NCI-H2081 (cell line): ENCODE measurements at places on chromosomes 3 and 15.

DNA sequence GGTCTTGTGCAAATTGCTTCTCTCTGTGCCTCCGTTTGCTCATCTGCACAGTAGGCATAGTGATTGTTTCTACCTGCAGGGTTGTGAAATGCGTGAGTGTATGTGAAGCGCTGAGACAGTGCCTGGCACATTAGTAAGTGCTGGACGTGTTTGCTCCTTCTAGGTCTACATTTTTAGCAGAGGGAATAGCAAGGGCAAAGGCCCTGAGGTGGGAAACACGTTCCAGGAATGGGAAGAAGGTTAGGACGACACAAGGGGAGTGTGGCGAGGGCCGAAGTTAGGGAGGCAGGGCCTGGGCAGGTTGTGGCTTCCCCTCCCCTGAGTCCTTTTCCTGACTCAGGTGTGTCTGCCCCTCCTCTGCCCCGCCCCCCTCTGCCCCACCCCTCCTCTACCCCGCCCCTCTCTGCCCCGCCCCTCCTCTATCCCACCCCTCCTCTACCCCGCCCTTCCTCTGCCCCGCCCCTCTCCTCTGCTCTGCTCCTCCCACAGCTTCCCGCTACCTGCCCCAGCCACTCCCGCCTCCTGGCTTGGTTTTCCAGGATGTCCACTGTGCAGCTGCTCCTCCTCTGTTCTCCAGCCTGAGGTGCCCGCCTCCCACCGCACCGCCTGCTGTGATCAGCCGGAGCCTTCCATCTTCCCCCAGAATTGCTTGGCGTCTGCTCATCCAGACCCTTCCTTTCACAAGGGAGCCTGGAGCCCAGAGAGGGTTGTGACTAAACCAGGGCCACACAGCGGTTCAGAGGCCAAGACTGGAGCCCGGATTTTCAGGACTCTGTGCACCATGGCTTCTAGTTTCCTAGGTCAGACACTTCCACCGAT lies 31.1 kb upstream of the SMAD6 start:
- DNase-seq = peak; percentile 37

GRCh38 chr3:193704431-193704830 lies 111.4 kb downstream of the OPA1 start:
- DNase-seq = no peak

DNA sequence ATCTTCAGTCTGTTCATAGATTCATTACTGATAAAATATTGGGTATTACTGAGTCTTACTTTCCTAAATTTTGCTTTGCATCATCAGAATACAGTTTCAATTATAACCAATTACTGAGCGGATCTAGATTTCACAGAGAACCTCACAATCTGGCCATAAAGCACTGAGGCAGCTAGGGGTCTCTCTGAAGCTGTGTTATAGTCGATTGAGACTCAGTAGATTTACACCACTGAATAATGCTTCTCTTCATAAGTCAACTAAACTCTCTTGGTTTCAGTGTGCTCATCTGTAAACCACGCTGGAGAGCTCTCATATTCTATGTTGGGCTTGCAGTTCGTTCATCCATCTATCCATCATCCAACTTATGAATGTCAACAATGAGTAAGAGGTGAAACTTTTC lies 180.6 kb downstream of the GREM1 start:
- no peak for DNase-seq

GRCh38 chr15:39347453-39347852 lies 233.4 kb upstream of the THBS1 start:
- DNase-seq = no peak

GRCh38 chr15:22240986-22241385 lies 160.7 kb downstream of the OR4M2 start:
- no peak for DNase-seq

- no peak for DNase-seq
Measured at GRCh38 chr15:67897646-67898339, 57.9 kb upstream of the RNU6-1 start.

GRCh38 chr3:179268400-179269051 lies 17.6 kb upstream of the KCNMB3 start:
- DNase-seq = no peak

DNA sequence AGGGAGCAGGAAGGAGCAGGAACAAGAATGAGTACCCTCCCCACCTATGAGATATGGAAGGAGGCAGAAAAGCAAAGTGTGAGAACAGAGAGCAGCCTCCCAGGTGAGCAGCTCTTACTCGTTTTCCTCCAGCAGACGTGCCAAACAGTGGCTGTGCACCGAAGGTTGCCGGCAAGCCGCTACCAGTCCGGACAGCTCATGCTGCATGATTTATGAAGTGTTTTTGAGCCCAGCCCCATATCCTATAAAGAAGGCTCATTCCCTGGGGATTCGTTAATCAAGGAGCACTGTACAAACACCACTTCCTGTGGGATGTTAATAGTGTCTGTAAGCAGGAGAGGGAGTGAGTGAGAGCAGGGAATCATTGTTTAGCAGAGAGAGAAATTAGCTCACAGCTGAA lies 118.3 kb upstream of the FOXB1 start:
- DNase-seq = peak; percentile 87

DNA sequence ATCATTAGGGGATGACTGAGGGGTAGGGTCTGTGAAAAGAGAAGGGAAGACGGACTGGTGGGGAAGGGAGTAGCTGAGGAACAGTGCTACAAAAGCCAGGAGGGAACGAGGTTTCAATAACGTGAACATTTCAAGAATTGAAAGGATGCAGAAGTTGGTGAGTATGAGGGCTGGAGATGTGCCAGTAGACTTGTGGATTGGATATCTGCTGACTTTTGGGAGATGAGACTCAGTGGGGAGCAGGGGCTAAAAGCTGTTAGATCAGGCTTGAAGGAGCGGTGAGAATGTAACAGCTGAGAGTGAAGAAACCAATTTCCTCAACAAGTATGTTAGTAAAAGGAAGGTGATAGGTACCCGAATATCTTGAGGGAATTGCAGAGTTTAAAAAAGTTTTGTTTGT lies 65.2 kb downstream of the GTPBP8 start:
- DNase-seq = no peak

- DNase-seq = no peak
Measured at GRCh38 chr3:64104691-64105111, 81.4 kb upstream of the PSMD6 start.

DNA sequence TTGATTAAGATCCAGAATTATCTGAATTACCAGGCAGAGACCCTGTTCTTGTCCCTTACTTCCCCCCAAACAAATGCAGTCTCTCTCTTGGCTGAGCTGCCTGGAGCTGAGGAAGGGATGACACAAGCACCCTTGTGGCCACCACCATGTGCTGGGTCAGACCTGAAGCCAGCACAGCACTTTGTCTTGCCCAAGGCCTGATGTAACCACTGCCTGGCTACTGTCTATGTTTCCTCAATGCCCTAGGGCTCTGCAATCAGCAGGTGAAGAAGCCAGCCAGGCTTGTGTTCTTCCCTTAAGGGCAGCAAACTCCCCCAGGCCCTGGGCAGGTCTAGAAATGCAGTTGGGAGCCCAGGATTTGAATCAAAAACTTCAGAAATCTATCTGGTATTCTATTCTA lies 15.8 kb upstream of the CASR start:
- DNase-seq = no peak

DNA sequence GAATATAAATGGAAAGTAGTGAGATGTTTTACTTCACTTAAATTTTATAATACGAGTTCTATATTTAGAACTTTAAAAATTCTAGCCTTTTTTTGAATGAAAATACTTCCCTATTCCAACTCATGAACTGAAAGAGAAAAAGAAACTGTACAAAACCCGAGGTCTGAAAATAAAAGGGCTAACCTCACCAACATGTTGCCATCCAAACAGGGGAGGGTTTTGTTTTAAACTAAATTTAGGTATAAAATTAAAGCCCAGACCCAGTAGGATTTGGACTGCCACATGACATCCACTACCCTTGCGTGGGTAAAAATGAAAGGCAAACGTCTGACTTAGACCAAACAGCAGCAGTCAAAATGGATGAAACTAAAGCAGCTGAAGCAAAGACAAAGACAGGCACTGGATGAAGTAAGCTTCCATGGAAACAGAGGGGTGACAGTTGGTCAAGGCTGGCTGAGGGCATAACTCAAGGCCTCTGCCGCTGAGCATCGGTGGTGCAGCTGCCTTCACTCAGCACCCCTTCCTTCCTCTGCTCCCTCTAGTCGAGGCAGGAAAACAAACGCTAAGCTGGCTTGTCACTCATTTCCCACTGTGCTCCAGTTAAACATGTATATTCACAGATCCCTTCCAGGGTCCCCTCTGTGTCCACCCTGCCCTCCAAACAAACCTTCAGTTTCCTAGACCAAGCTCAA lies 58.1 kb downstream of the TM4SF4 start:
- no peak for DNase-seq

DNA sequence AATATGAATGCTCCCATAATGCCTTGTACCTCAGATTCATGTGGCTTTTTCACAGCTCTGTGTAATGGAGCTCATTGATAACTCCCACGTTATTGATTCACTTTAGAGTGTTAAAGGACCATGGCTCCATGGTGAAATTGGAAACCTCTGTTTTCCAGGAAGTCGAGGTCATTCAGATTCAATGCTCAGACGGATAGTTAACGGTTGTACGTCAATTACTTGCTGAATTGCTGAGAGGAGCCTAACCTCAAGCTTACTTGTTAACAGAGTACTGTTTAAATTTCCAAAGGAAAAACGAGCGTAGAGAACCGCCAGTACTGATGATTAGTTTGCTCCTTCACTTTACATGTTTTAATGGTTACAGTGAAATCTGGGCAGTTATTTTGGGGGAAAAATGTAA lies 11.1 kb downstream of the ABHD17C start:
- DNase-seq = peak; percentile 33

GRCh38 chr3:63975723-63976122 lies 47.6 kb downstream of the PSMD6 start:
- no peak for DNase-seq

GRCh38 chr3:190118438-190118837 lies 2.3 kb downstream of the P3H2 start:
- DNase-seq = no peak

GRCh38 chr3:103624271-103624670 lies 1189.5 kb downstream of the ZPLD1 start:
- DNase-seq = no peak

GRCh38 chr3:49714728-49715550 lies 4.5 kb downstream of the AMIGO3 start:
- DNase-seq = no peak

- DNase-seq = no peak
Measured at GRCh38 chr3:117400303-117400702, 690.7 kb downstream of the TUSC7 start.

DNA sequence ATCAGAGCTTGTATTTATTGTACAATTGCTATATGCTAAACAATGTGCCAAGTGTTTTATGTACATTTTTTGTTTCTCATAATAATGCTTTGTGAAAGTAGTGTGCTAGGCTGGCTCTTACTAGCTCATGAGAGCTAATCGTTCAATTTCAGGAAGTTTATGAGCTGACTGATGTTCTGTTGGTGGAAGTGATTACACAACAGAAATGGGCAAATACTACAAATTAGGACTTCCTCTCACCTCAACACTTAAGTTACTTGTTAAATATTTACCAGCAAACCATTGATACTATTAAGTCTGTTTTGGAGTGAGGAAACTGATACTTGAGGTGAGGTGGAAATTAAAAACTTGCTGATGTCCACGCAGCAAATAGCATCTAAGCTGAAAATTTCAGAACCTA lies 32.3 kb downstream of the SLC9C1 start:
- no peak for DNase-seq

DNA sequence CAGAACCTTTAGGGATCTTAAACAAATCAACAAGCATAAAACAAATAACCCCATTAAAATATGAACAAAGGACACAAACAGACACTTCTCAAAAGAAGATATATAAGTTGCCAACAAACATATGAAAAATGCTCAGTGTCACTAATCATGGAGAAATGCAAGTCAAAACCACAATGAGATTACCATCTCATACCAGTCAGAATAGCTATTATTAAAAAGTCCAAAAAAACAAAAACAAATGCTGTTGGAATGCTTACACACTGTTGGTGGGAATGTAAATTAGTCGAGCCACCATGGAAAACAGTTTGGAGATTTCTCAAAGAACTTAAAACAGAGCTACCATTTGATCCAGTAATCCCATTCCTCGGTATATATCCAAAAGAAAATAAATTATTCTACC lies 423.6 kb downstream of the OTOL1 start:
- DNase-seq = no peak

- no peak for DNase-seq
Measured at GRCh38 chr15:38263996-38264395, 11.4 kb downstream of the SPRED1 start.

DNA sequence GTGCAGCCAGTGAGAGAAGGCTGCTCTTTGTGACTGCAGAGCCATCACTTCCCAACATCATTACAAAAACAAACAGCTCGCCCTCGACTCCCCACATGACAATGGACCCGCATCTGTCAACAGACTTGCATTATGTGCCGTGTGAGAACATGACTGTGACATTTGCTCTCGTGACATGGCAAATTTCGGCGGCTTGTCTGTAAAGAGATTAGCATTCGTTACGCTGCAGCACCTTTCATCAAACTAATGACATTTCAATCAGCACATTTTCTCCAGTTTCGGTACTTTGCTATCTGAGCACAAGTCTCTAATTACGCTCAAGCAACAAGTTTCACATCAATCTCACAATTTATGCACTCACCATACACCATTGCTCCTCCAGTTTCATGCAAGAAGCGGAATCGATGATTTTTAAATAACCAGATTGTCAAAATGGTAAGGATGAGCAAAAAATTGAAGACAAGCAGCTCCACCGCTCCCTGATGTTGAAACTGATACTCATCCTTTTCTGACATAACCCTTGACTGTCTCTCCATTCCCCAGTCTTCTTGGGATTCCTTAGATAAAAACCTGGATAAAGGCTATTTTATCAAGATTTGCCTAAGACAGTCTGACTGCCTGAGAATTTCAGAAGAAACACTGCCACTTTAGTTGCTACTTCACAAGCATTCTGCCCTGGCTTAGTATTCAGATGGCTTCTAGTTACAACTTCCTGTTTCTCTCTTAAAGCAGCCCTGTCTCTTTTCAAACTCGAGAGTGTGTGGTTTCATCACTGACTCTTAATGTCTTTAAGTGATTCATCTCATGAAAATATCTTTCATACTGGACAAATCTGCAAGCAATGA lies at the start of gene SLC9A9:
TSS of gene SLC9A9 (minus strand) at position 682 of the 845 bp plus-strand sequence. CDS start at position 536, 146 bp downstream.
- DNase-seq = no peak

- no peak for DNase-seq
Measured at GRCh38 chr15:64149893-64150578, 1.5 kb upstream of the SNX22 start.

DNA sequence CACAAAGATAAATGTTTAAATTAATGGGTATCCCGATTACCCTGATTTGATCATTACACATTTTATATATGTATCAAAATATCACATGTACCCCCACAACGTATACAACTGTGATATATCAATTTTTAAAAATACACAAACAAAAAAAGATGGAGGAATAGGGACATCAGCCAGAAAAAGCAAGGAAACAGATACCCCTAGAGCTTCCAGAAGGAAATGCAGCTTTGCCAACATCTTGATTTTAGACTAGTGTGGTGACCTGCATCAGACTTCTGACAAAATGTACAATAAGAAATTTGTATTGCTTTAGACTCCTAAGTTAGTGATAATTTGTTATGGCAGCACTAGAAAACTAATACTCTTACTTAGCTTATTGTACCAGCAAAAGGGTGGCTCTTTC lies 483.8 kb downstream of the TUSC7 start:
- DNase-seq = no peak

- no peak for DNase-seq
Measured at GRCh38 chr3:99854756-99855298, 37.2 kb downstream of the CMSS1 start.
